RKO (cell line): ENCODE measurements at places on chromosomes 13 and 19.
A peak's percentile ranks its signal among the peaks of the same experiment; 100 is the strongest.

DNA sequence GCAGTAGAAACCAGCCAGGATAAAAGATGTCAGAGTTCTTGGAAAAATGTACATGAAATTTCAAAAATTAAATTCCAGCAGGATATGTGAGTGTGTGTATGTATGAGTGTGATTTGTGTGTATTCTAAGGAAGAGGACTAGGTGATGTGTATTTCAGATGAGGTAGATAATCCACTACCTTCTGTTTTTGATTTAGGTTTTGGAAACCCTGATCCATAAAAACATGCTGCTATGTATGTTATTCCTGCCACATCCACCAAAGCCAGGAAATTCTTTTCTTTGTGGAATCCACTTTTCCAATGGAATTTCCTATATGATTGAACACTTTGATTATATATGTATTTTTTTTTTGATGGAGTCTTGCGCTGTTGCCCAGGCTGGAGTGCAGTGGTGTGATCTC is 276.9 kb downstream of the UQCRFS1 start:
- DNase-seq, result no peak

DNA sequence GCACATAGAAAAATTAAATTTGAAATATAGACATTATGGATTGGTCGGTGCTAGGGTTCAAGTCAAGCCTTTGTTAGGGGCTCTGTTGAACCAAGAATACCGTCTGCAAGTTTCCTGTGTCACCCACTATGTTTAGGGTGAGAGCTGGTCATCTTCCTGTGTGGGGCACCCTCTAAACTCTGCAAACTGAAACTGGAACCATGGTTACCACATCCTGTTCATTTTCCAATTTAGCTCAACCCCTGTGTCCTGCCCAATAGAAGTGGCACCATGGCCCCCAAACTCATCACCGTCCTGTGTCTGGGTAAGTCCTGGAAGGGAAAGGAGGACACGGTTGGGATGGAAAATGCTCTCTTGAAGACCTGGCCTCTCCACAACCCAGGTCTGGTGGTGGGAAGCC is 29.9 kb downstream of the LAIR2 start:
- no peak for DNase-seq

DNA sequence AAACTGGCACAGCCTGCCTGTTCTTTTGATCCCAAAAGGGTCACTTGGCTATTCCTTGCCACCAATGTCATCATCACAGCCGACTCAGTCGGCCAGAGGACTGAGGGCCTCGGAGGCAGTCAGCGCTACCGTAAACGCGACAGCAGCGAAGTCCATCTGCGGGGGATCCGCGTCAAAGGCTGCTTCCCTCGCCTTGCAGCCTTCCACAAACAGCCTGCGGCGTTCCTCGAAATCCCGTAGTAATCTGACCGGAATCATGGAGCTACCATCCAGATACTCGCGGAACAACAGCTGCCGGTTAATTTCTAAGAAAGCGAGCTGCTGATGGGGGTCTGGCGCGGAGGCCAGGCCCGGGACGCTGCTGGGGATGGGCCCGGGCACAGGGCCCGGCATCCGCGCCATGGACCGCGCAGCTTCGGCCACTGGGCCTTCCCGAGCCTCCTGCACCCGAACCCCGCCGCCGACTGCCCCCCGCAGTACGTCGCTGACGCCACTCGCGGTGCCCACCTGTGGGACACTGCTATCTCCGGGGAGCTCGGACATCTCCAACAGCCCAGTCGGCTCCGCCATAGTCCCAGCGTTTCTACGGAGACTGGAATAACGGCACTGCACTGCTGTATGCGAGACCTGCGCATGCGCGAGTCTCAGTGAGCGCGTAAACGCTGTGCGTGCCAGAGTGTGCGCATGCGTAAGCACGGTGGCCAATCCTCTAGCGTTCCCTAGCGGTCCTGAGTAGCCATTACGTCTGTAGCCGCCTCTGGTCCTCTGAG is at the start of gene EID2B:
TSS of gene EID2B (minus strand) at position 620 of the 770 bp plus-strand sequence. CDS start at position 570, 50 bp downstream.
- peak; percentile 96 for DNase-seq

DNA sequence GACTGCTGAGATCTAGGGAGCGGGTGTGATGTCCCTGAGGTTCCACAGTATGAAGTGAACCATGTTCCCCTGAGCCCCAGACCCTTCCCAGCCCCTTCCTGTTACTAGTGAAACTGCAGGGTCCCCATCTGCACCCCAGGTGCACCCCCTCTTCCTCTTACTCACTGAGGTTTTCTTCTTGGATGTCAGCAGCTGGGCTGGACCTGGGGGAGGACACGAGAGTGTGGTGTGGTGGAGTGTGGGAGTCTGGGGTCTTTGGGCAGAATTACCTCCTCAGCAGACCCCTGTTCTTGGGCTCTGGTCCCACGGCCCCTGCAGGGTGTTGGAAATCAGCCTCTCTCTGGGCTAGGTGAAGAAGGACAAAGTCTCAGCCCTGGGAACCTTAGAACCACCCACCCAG is 3.3 kb upstream of the LILRA6 start:
- no peak for DNase-seq

GRCh38 chr19:41156207-41156606 is 36.8 kb upstream of the CYP2S1 start:
- DNase-seq, result peak; percentile 13

GRCh38 chr13:91785431-91786119 is 387.2 kb downstream of the GPC5 start:
- no peak for DNase-seq

DNA sequence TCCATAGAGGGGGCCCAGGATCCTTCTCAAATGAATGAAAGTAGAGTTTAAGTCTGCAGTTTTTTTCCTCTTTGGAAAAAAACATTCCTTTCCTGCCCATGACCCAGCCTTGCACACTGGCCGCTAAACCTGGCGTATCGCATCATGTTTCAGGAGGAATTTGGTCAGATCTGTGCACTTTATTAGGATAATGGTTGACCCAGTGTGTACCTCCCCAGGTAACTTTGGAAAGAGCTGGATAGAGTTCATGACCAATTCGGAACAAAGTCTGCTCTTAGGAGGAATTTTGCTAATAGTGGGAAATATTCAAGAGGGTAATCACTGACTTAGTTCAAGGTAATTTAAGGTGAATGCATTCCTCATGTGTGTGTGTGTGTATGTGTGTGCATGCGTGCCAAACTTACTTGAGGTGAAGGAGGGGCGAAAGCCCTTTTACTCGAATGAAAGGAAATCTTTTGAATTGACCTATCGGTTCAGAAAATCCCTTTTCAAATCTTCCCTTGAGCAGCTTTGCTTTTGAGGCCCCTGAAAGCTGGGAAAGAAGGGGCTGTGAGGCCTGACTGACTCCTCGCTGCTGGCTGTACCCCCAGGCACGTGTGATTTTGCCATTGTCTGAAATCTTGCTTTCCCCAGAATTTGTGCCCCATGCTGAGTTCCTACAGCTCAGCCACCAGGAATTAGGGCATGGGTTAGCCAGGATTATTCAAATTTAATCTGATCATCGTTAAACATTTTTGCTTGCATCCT is 46.3 kb downstream of the SIPA1L3 start:
- DNase-seq, result no peak

DNA sequence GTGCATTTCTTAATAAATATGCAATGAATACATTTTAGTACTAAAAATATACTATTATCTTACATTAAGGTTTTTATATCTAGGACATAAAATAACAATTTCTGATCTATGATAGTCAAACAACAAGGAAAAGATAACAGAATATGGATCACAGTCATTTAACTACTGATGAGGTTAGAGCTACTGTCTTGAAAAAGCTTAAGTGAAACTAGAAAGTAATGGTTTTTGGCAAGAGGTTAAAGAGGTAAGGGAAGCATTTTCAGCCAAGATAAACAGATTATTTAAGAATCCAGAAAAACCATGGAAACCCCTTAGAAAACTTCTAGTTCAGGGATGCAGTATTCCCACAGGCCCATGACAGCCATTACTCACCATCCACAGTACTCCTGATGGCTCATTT is 787.4 kb downstream of the DACH1 start:
- no peak for DNase-seq

GRCh38 chr19:4971424-4971793 is 2.5 kb downstream of the KDM4B start:
- no peak for DNase-seq

GRCh38 chr13:106352850-106353249 is 182.6 kb downstream of the EFNB2 start:
- DNase-seq, result no peak

GRCh38 chr19:11756965-11757364 is 9.8 kb upstream of the ZNF441 start:
- no peak for DNase-seq

DNA sequence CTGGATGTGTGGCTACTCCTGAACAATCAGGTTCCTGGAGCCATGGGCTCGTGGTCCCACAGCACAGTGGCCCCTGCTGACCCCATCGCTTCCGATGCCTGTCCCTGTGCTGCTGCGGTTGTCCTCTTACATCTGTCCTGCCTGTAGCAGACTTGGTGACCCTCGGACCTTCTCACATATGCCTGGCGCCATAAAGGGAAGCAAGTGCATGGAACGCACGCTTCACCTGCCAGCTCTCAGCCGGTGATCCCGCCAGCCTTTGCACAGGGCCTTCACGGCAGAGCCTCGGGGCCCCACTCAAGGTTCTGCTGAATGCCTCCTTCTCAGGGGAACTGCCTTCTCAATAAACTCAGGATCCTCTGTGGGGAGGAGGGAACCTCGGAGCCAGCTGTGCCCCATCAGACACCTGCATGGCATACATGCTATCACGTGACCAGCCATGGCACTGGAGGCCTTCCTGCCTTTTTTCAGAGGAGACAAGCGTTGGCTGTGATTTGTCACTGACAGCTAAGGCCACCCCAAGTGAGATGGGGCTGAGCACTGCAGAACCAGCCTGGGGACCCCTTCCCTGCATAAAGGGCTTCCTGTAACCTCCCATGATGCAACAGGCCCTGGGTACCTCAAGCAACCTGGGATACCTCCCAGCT is 24.3 kb downstream of the PEPD start:
- DNase-seq, result no peak

GRCh38 chr13:99740251-99740979 is 231.2 kb downstream of the ZIC5 start:
- no peak for DNase-seq

- DNase-seq, result no peak
Measured at GRCh38 chr13:105147461-105147860, 1388.0 kb downstream of the EFNB2 start.
